T-helper 17 cell (primary cell): ENCODE measurements at places on chromosomes 2 and 18.

DNA sequence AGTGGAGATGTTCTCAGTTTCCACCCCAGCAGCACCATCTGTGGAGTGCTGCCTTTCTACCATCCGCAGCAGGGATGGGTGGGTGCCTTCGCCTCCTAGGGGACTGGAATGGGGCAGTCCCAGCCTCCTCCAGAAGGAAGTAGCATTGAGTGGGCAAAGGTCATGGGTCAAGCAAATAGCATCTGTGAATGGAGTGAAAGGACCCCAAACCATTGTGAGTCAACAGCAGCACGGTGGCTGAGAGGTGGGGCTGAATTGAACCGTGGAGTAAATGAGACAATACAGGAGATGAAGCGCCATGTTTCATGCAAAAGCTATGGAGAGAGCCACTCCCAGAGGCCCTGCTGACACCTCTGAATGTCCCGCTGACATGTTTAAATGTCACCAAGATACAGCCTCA is 9.7 kb downstream of the GPR55 start:
- no peak for DNase-seq

- no peak for DNase-seq
Observed at GRCh38 chr2:68736086-68736485, 1.5 kb downstream of the ARHGAP25 start.

- DNase-seq: no peak
Observed at GRCh38 chr2:12688091-12688490, 28.6 kb upstream of the TRIB2 start.

DNA sequence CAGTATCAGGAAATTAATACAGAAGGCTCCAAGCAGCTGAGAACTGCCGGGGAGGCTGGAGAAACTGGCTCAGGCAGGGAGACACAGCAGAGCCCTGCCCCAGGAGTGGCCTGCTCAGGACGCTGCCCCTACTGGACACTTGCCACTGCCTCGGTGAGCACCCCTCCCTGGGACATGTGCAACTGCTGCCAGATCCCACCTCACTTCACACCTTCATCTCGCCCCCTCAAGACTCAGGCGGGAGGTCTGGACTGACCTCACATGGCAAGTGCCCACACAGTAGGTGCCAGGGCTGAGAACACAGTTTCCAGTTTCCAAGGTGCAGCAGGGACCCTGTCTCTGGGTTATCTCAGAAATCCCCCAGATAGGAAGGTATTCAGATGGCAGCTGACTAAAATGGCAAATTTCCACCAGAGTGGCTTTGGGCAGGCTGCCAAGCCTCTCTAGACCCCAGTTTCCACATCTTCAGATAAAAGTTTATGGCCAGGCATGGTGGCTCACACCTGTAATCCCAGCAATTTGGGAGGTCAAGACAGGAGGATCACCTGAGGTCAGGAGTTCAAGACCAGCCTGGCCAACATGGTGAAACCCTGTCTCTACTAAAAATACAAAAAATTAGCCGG is 33.7 kb upstream of the LBH start:
- no peak for DNase-seq

GRCh38 chr2:159145745-159146354 is 140.7 kb downstream of the WDSUB1 start:
- no peak for DNase-seq

GRCh38 chr2:84495539-84496146 is 20.7 kb upstream of the DNAH6 start:
- DNase-seq: no peak

- DNase-seq: no peak
Observed at GRCh38 chr18:46040747-46041104, 31.3 kb downstream of the PSTPIP2 start.

DNA sequence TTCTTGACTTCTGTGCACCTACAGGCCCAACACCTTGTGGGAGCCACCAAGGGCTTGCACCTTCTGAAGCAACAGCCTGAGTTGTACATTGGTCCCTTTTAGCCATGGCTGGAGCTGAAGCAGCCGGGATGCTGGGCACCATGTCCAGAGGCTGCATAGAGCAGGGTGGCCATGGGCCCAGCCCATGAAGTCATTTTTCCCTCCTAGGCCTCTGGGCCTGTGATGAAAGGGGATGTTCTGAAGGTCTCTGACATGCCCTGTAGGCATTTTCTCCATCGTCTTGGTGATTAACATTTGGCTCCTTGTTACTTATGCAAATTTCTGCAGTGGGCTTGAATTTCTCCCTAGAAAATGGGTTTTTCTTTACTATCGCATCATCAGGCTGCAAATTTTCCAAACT is 83.1 kb upstream of the ACVR1 start:
- DNase-seq: no peak

DNA sequence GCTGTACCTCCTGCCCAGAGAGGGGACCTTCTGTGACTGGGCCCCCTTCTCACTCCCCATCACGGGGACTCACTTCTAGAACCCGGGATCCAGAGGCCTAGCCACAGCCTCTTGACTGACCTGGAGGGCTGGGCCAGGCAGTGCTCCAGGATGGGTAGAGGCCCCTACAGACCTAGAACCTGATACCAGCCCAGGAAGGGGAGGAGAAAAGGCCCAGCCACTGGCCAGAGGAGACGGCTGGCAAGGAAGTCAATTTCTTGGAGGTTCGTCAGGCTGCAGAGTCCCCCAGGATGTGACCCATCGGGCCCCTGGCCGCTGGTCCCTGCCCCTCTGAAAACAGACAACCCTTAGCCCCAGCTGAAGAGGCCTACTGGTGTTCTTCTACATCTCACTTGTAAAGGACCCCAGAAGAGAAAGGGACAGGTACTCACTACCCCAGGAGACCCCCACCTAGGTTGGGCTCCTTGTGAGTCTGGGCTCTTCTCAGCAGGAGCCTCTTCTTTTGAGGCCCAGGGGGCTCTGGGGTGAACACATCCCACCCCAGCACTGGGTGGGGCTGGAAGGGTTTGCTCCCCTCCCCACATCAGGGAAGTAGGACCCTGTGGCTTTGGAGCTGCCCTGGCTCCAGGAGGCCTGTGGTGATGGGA is 86.0 kb downstream of the STPG4 start:
- no peak for DNase-seq

DNA sequence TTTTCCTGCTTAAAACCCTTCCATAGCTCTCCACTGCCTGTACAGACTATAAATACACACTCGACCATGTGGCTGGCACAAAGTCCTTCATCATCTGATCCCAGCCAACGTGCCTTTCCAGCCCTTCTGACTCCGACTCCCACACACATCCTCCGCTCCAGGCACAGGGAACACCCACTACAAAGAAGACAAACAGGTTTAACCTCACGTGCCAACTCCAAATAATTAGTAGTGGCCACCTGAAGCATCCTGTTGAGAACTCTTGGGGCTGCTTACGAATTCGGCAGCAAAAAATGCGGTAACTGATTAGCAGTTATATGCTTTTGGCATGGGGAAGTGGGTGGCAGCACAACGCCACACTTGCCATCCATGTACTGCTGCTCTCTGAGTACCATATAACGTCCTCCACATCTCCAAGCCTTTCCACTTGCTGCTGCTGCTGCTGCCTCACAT is 12.1 kb downstream of the SPIRE1 start:
- DNase-seq: no peak

GRCh38 chr2:236823963-236824362 is 254.3 kb downstream of the ACKR3 start:
- DNase-seq: no peak
